Activated CD8-positive, alpha-beta memory T cell treated with anti-CD3 and anti-CD28 coated beads for 4 hours (primary cell): ENCODE measurements at places on chromosomes 2 and 18.

DNA sequence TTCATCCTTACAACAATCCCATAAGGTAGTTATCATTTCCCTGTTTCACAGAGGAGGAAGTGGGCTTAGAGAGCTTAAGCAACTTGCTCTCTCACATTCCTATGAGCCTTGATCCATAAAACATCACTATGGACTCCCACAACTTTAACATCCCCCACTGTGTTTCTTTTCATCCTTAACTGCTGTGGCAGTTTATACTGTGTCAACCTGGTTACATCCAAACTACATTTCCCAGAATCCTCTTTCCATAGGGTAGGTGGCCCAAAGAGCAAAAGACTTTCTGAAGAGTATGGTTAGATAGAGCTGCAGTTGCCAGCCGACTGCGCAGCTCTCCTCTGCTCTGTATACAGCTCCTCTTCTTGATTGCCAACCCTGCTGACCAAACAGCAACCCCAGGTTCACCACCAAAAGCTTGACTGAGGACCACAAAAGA lies 22.5 kb downstream of the MAP3K2 start:
- DNase-seq, result no peak

- no peak for DNase-seq
These were observed 742.6 kb upstream of the HS6ST1 start for GRCh38 chr2:129061069-129061768.

GRCh38 chr2:26279886-26280285 lies 35.1 kb downstream of the HADHB start:
- no peak for DNase-seq

GRCh38 chr2:60152226-60152833 lies 401.1 kb downstream of the BCL11A start:
- no peak for DNase-seq

GRCh38 chr2:235492850-235493344 lies 946 bp upstream of the AGAP1 start:
- DNase-seq, result no peak

DNA sequence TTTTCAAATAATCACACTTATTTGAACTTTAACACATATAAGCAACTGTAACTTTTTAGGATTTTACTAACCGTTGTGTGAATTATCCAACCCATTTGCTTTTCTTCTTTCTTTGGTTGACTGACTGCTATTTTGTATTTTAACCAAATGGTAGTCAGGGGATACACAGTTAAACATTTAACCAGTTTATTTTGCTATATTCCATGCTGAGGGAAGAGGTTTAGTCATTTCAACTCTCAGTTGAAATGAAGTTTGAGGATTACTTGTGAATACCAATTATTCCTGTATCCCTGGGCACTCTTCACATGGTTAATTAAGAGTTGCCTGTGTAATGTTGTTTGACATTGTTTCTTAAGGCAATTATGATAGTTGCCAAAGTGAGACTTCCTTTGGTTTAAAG lies 1.9 kb downstream of the SPAG16 start:
- no peak for DNase-seq

GRCh38 chr2:38981003-38981669 lies 91.5 kb downstream of the ARHGEF33 start:
- no peak for DNase-seq

GRCh38 chr2:48341551-48342133 lies 188.3 kb upstream of the STON1 start:
- no peak for DNase-seq

- no peak for DNase-seq
These were observed 12.1 kb upstream of the TRAF3IP1 start for GRCh38 chr2:238308177-238308576.

DNA sequence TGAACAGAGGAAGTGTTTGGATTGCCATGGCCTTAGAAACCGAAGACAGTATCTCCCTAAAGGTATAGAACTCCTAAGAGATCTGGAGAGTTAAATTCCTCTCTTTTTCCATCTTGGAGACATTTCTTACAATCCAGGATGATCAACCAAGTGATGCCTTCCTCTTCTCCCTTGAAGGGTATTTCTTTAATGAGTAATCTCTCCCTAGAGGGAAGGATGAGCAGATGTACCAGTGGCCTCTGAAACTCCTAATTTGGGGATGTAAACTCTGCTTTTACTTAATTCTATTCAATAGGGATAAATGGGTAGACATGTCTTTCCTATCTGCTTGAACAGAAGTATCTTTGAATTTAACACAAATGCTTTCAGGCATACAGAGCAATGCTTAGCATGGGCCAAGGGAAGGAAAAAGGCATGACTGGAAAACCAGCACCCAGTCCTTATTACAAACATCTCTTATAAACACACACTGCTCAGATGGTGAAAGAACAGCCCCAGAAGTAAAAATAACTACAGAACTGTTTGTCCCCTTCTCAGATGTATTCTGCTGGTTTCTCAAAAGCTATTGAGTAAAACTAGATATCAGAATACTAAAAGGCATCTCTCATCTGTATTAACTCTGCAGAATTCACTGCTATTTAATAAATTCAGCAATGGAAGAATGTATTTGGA lies 4.7 kb upstream of the THNSL2 start:
- no peak for DNase-seq

GRCh38 chr2:71948781-71949536 lies 198.7 kb downstream of the CYP26B1 start:
- no peak for DNase-seq

GRCh38 chr2:152019732-152020131 lies 79.1 kb downstream of the CACNB4 start:
- no peak for DNase-seq

DNA sequence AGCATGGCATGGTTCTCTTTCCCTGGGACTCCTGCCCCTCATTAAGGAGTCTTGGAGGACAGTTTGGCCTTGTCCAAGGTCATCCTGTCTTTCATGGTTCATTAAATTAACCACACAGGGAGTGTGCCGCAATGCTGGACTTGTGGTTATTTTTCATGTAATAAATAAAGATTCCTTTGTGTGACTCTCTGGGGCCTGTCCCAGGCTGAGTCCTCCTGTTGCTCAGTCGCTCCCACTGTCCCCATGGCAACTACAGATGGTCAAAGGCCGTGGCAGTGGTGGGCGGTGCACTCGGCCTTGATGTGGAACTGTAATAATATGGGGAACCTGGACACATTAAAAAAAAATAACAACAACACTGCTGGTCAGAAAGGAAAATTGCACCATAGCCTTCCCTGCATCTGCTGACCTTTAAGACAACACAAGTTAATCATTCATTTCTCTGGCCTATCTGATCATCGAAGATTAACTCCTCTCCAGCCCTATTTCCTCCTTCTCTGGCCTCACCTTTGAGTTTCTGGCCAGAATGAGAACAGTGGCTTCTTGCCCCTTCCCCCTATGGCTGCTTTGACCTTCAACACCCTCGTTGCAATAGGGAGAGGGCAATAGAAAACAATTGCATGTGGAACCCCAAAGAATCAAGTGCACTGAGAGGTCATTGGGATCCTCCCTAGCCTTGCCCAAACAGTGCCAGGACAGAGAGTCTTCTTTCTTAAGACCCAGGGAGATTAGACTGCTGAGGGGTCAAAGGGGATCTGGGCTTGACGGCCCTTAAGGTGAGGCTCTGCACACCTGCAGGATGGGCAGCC lies 44.7 kb downstream of the PSD4 start:
- DNase-seq, result no peak

DNA sequence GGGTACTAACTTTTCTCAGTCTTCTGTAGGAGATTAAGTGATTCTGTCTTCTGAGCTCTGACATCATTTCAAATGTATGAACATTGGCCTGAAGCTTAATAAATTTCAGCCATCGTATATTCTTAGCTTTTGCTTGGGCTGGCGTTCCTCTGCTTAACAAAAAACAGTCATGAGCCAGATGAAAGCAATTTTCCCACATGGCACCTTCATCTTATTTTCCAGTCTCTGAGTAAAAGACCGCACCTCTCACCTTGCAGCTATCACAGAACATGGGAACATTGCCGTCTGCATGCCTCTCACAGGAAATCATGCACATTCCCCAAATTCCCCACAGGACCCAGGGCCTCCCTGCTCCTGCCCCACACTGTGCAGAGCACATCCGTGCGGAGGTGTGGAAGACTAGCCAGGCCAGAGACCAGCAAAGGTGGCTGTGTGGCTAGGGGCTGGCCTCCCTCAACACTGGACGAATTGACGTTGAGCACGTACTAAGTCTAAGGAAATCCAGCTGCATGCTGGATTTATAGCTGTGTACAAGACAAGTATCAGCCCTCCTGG lies 531.8 kb upstream of the ID2 start:
- no peak for DNase-seq
